ENCODE measurements at places on chromosomes 4 and X.

GRCh38 chrX:45322820-45323219, 122.1 kb upstream of the DIPK2B start:
- no peak for DNase-seq

DNA sequence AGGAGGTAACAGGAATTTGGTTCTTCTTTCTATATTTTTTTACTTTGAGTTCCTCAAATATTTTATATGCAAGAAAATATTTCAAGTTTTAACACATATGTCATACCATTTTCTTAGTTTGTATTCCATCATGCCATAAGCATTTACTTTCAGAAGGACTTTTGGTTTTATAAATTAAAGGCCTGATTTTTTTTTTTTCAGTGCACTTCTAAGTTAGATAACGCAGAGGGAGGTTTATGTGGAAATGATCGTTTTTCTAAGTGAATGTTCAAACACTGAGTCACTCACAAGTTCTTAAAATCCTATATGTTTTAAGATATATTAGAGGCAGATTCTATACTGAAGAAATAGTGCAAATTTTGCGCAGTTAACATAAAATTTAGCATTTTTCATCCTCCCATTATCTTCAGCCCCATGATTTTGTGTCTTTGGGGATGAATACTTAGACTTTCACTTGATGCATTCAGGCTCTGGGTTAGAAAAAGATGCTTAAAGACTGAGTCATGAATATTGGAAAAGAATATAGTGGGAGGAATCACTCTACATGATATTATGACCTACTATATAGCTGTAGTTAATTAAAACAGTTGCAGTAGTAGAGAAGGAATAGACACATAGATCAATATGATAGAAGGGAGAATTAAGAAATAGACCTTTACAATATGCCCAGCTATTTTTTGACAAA, 54.9 kb downstream of the COL4A5 start:
- no peak for DNase-seq

- DNase-seq, result no peak
Measured at GRCh38 chr4:38673130-38673978, 9.4 kb downstream of the KLF3 start.

- DNase-seq, result no peak
Measured at GRCh38 chr4:42895452-42895851, 2.9 kb downstream of the GRXCR1 start.

GRCh38 chr4:72846280-72847111, 223.0 kb downstream of the COX18 start:
- DNase-seq, result no peak

DNA sequence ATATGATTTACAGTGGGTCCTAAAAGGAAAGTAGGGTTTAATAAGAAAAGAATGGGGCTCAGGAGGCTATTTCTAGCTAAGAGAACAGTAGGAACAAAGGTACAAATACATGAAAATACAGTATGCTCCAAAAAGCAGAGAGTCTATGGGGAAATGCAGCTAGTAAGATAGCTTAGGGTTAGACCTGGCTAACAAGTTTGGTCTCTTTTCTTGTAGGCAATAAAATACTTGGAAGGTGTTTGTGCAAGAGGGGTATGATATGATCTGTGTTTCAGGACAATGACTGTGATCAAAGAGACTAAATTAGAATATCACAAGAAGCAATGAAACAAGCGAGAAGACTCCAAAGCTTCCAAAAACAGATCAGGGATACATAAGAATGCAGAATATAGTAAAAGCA, 33.5 kb upstream of the SH3KBP1 start:
- no peak for DNase-seq

- DNase-seq, result no peak
Measured at GRCh38 chr4:85713005-85713404, 238.1 kb downstream of the ARHGAP24 start.

GRCh38 chr4:98801259-98801725, 127.6 kb downstream of the EIF4E start:
- DNase-seq, result no peak

- DNase-seq, result no peak
Measured at GRCh38 chr4:21380861-21381260, 567.7 kb downstream of the KCNIP4 start.

DNA sequence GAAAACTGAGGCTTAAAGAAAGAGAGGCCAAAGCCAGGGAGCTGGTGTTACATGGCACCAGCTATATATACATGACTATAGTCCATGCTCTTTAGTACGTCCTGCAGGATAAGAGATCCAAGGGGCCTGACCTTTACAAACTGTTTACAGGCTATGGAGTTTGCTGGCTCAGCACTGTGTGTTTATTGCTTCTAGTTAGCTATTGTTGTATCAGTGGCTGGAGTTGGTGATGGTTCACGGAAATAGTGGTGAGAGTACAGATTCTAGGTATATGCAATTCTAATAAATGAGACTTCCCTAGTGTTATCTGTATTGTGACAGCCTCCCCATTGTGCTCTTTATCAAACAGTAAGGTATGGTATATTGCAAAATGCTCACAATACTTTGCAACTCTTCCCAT, 46.5 kb downstream of the REPS2 start:
- DNase-seq, result no peak

DNA sequence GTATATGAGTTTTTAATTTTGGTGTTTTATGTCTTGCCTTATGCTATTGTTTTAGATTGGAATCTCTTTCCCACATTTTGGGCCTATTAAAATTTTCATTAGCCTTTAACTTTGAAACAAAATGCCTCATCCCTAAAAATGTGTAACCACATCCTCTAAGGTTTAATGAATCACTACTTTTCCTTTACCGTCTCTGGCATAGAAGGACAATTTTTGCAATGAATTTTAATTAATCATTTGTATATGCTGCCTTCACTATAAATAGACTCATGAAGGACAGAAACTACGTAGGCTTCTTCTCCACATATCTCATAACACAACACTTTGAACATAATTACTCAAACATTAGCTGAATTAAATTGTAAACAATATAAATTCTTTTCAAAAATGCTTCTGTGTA, 421.5 kb downstream of the NLGN4X start:
- no peak for DNase-seq

- DNase-seq, result no peak
Measured at GRCh38 chr4:88215351-88215750, 56.9 kb upstream of the ABCG2 start.

GRCh38 chrX:26851981-26852380, 611.2 kb downstream of the PPP4R3C start:
- no peak for DNase-seq

GRCh38 chr4:4591071-4591470, 49.2 kb upstream of the STX18 start:
- no peak for DNase-seq

DNA sequence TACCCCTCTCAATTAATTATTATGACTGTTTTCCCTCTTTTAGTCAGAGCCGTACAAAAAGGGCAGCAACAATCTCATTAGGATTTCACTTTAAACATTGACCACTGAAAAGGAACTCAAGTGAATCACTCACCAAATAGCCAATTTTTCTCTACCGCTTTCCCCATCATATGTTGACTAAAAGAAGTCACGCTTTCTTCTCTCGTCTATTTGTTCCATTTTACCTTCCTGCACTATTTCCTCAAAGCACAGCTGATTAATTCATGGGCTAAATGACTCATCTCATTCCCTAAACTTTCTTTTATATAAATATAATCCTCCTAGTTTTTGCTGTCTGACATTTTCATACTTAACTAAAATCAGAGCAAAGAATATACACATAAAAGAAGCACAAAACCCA, 8.2 kb downstream of the MID1 start:
- DNase-seq, result no peak

GRCh38 chr4:111880116-111880515, 265.1 kb upstream of the FAM241A start:
- no peak for DNase-seq

DNA sequence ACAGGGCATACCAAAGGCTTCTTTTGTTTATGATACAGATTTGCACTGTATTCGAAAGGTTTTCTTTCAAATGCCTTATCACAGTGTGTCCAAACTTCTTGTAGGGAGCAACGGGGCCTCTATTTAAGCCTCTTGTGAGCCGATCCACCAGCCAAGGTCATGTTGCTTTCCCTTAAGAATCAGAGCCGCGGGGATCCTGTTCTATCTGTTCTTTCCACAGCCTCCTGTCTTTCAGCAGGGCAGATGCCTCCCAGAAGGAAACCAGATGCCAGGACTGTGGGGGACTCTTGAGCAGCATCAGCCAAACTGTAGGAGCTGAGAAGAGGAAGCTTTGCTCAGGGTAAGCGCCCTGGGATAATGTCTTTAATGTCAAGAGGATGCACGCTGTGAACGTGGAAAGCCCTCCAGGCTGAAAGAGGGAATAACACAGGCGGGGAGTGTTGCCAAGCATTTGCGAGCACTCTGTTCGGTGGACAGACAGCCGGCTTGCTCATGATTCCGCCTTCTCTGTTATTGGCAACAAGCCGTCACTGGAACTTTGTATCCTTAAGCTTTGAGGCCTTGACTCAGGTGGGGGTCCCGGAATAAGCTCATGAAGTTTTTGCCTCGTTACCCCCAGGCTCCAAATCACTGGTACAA, 279.8 kb upstream of the FRG1 start:
- no peak for DNase-seq

GRCh38 chr4:125045311-125045710, 269.4 kb upstream of the FAT4 start:
- DNase-seq, result no peak

- DNase-seq, result no peak
Measured at GRCh38 chr4:37973441-37973840, 13.2 kb downstream of the PTTG2 start.

DNA sequence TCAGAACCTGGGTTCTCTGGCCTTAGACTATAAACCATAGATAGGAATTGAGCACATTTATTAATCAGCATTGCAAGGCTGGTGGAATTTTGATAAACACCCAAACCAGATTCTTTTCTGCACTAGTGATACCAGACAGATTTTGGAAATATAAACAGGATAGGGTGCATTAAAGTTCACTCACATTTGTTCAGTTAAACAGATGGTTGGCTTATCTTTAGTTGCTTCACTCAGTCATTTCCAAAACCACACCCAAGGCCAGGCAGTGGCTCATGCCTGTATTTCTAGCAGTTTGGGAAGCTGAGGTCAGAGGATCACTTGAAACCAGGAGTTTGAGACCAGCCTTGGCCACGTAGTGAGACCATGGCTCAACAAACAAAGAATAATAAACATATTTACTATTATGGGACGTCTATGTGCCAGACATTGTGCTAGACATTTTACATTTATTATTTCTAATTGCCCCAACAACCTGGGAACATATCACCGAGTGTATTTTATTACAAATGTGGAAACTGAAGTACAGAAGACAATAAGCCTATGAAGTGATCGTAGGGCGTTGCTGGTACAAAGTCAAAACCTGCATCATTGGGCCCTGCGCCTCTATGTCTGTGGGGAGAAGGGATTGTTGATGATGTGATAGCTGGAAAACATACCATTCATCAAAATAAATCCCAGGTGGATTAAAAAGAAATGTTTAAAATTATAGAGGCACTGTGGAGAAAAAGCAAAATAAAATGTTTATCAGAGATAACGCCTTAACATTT, 15.0 kb downstream of the ADD1 start:
- no peak for DNase-seq

- no peak for DNase-seq
Measured at GRCh38 chr4:13851085-13851940, 223.8 kb upstream of the BOD1L1 start.

- DNase-seq, result peak; percentile 63
Measured at GRCh38 chrX:57286507-57287251, at the start of gene FAAH2. Gene FAAH2, plus strand, starts transcription at chrX:57286706. Its CDS starts 120 bp downstream, at chrX:57286826.

DNA sequence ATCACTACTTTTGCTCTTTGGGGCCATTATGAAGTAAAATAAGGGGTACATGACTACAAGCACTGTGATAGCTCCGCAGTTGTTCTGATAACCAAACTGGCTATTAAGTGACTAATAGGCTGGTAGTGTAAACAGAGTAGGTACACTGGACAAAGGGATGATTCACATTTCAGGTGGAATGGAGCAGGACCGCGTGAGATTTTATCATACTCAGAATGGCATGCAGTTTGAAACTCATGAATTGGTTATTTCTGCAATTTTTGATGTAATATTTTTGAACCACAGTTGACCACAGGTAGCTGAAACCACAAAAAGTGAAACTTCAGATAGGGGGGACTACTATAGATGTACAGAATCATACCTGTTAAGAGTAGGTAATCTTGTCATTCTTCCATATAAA, 55.8 kb downstream of the PAK3 start:
- DNase-seq, result no peak

DNA sequence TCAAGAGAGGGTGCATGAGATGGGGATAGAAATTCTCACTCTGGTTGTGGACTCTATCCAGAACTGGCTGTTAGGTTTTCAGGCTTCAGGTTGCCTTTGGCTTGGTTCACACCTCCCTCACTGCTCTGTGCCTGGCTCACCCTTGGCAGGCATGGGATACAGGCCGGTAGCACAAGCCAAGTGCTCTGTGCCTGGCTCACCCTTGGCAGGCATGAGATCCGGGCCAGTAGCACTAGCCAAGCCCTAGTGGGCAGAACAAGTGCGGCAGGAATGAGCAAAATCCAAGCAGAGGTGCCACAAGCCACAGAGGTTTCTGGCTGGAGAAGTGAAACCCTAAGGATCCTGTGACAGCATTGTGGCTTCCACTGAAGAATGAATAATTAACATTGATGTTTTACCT, 1642.3 kb downstream of the C4orf33 start:
- no peak for DNase-seq

DNA sequence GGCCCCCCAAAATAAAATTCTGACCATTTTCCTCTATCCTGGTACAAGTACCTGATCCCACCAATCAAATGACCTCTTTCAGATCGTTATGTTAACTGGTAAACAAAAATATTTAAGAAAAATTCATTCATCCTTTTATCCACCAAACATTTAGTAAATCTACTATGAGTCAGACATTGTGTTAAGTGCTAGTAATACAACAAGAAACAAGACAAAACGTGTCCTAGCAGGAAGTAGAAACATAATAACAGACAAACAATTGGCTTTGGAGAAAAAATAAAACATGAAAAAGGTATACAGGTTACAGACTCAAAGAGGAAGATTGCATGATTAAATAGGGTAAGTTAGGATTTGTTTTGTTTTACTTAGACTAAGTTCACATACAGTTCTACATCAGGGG, 43.7 kb downstream of the ANTXR2 start:
- DNase-seq, result no peak

GRCh38 chrX:31240982-31241381, 169.1 kb upstream of the FTHL17 start:
- no peak for DNase-seq

DNA sequence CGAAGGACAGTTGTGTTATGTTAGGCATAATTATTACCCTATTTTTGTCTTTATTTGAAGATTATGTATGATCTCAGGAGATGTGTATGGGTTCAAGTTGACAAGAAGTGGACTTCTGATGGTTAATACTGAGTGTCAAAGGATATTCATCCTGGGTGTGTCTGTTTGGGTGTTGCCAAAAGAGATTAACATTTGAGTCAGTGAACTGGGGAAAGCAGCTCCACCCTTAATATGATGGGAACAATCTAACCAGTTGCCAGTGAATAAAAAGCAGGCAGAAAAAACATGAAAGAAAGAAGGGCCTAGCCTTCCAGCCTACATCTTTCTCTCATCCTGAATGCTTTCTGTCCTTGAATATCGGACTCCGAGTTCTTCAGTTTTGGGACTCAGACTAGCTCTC, 332.6 kb downstream of the DTHD1 start:
- no peak for DNase-seq
